ENCODE measurements at places on chromosomes 1 and 21. TPM values are rescaled to one million over a fixed set of nuclear protein-coding genes. Genes with fewer than 3 reads are reported as not detected.

Gene MR1
- 15.2 TPM for polyA plus RNA-seq

Gene ELF3
- 81.8 TPM for polyA plus RNA-seq

Gene SLAMF8
- 1.8 TPM for polyA plus RNA-seq

Gene MTMR11
- 21.6 TPM for polyA plus RNA-seq

Gene RGS2
- 85.1 TPM for polyA plus RNA-seq

Gene NLRP3
- polyA plus RNA-seq = not detected

Gene CLDN8
- polyA plus RNA-seq = 86.8 TPM

Gene FBLIM1
- 16.6 TPM for polyA plus RNA-seq

Gene PKLR
- polyA plus RNA-seq = 19.9 TPM

Gene CENPF
- polyA plus RNA-seq = 0.39 TPM

Gene TTC24
- polyA plus RNA-seq = not detected

Gene NBPF10
- 0.22 TPM for polyA plus RNA-seq

Gene OPTC
- polyA plus RNA-seq = not detected

Gene YOD1
- polyA plus RNA-seq = 2.7 TPM

Gene COL8A2
- 0.90 TPM for polyA plus RNA-seq

Gene NEGR1
- polyA plus RNA-seq = 3.0 TPM

Gene ABCD3
- polyA plus RNA-seq = 43.2 TPM

Gene MAN1C1
- 65.5 TPM for polyA plus RNA-seq

Gene TMEM240
- 1.7 TPM for polyA plus RNA-seq

Gene NEK2
- not detected for polyA plus RNA-seq

Gene TMEM61
- polyA plus RNA-seq = 42.7 TPM

Gene SRGAP2B
- 9.3 TPM for polyA plus RNA-seq

Gene KRTCAP2
- polyA plus RNA-seq = 351 TPM

Gene CD84
- polyA plus RNA-seq = 0.30 TPM

Gene VSIG8
- 8.1 TPM for polyA plus RNA-seq

Gene ETNK2
- polyA plus RNA-seq = 166 TPM

Gene OR2T33
- polyA plus RNA-seq = not detected

Gene UQCRH
- 850 TPM for polyA plus RNA-seq

Gene DCDC2B
- polyA plus RNA-seq = not detected

Gene OR6K3
- polyA plus RNA-seq = not detected

Gene FAM72B
- polyA plus RNA-seq = 0.56 TPM

Gene RASSF5
- polyA plus RNA-seq = 2.4 TPM
